Endodermal cell (in vitro differentiated cells): ENCODE measurements at places on chromosomes 16 and 17. TPM values are rescaled to one million over a fixed set of nuclear protein-coding genes. Genes with fewer than 3 reads are reported as not detected.

DNA sequence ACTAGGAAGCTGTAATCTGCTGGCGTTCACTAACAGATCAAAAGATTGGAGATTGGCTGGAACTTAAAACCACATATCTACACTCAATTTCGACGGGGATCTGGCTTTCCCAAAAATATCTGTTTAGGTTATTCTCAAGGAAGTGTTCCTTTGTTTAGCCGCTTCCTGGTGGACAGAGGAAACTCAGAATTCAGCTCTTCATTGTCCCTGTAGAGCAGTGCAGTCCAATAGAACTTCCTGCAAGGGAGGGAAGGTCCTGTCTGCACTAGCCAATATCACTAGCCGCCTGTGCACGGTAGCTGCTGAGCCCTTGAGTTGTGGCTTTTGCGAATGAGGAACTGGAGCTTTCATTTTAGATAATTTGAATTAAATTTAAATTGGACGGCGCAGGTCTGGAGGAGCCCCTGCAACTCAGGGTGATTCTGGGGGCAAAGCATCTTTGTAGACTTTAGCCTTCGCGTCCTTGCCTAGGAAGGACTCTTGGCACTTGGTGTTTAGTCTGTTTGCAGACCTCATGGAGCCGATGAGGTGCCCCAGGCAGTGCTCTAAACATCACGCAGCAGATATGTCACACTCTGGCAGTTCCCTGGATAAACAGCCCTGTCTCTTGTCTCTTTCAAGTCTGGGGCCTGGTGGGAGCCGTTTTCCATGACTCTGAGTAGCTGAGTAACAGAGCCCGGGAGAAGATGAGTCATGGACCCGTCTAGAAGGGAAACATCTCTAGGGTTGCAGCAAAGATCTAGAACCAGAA lies 122.2 kb downstream of the CCDC182 start:
- no peak for DNase-seq

- no peak for DNase-seq
These were observed 14.3 kb upstream of the PRKCB start for GRCh38 chr16:23821467-23821866.

CIBAR2 gene
- total RNA-seq = not detected in 2 replicates

RNPS1 gene
- 181 to 336 TPM (median 273 TPM) in 3 replicates for total RNA-seq

DPEP3 gene
- total RNA-seq = 2.9 and 3.6 TPM in 2 replicates

RAC3 gene
- total RNA-seq = 41.5 to 50.0 TPM (median 45.7 TPM) in 3 replicates

- no peak for DNase-seq
These were observed 387.6 kb upstream of the MAF start for GRCh38 chr16:79988089-79988488.

DNA sequence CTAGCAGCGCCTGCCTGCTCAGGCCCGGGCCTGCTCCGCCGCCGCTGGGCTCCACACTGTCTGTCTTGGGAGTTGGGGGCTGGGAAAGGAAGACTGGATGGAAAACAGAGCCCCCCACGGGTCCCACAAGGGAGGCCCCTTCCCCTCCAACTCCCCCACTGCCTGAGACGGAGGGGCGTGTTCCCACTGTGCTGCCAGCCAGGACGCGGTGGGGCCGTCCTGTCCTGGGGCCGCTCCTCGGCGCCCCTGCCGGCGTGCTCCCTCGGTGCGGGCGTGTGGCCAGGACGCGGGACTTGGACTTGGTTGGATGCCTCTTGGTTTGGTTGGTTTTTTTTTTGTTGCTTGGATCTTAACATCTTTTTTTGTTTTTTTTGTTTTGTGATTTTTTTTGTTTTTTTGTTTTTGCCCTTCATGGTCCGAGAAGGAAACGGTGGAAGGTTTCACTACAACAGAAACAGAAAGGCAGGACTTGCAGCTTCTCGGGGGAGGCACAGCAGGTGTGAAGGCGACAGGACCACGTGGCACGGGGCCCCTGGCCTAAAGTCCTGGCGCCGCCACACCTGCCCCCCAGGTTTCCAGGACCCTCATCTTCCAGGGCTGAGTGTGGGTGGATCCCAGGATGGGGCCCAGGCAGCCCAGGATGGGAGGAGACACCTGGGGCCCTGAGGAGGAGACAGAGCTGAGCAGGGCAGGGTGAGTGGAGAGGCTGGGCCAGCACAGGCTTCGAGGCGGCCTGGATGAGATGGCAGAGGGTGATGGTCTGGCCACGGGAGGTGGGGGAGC lies 16.0 kb downstream of the ENGASE start:
- peak; percentile 84 for DNase-seq

GRCh38 chr16:57735755-57736418 lies at the start of gene KATNB1:
Gene KATNB1, plus strand, starts transcription at chr16:57735770. Its CDS starts 1,474 bp downstream, at chr16:57737244.
- DNase-seq = no peak

DNA sequence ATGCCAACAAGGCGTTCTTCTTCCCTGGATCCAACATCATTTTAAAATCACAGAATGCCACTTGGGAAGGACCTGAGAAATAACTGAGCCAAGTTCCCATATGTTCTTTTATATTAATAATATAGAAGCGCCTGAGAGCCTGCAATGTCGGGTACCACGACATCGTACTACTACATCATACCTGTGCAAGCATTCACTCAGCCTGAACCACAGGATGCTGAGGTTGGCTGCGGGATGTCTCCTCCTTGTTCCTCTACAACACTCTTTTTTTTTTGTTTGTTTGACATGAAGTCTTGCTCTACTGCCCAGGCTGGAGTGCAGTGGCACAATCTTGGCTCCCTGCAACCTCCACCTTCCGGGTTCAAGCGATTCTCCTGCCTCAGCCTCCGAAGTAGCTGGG lies 2.1 kb upstream of the ATP2C2 start:
- DNase-seq = no peak

DNA sequence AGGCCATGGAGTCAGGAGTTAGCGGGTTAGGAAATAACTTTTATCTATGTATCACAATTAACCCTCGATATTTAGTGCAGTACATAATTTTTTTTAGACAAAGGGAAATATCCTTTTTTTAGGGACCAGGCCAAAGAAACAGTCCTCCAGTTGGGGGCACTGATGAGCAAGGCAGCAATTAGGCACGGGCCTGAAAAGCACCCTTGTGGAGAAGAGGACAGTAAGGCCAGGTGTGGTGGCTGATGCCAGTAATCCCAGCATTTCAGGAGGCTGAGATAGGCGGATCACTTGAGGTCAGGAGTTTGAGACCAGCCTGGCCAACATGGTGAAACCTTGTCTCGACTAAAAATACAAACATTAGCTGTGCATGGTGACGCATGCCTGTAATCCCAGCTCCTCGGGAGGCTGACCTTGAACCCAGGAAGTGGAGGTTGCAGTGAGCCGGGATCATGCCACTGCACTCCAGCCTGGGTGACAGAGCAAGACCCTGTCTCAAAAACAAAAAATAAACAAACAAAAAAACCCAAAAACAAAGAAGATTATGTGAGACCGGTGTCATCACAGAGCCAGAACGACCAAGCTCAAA lies 158.3 kb upstream of the NOL11 start:
- DNase-seq = peak; percentile 83

DNA sequence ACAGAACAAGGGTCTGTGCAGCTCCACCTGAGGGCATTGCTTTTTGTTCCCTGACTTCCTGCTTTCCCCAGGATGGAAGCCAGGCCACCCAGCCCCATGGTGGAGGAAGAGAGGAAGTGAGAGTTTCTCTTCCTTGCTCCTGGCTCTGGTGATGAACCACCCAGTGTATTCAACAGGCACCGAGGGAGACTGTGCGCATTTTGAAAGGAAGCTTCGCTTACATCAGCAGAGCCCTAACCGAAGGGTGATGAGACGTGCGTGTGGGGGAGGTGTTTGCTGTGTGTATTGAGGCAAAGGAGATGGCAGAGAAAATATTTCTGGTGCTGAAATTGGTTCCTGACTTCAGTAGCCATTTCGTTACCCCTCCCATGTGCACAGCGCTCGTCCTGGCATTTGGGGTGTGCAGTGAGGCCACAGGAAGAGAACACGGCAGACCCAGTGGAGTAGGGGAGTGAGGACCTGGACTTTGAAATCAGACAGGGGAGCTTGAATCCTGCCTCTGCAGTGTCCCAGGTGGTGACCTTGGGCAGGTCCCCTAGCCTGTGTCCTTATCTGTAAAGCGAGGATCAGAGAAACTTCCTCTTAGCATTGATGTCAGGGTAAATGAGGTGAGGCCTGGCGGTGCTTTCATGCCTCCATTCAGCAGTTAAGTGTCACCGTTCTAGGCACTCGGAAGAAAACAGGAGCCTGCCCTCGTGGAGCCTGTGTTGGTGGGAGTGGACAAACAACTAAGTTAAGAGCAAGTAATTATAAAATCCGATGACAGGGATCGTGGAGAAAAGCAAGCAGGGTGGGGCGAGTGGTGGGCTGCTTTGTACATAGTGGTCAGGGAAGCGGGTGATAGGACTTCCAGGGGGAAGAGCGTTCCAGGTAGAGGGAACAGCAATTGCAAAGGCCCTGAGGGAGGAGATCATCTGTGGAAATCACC lies 7.4 kb downstream of the CMIP start:
- peak; percentile 61 for DNase-seq

ADAMTS18 gene
- total RNA-seq = 10.1 and 12.4 TPM in 2 replicates

DNA sequence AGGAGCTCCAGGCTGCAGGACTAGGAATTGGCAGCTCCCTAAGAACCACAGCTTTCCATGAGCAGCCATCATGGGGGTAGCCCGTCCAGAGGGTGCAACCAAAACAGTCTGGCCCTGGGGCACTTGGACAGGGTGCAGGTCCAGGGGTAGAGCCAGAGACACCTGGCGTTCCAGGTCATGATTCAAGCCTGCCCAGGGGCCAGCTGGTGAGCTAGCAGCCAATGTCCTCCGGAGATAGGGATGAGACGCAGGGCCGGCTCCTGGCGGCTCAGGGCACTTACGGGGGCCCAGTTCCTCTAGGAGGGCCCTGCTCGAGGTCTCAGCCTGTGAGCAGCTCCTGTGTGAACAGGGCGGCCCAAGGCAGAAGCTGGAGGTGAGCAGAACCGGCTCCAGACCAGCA lies 22.1 kb downstream of the PIEZO1 start:
- no peak for DNase-seq

GRCh38 chr17:46742565-46743270 lies 75.8 kb downstream of the WNT3 start:
- DNase-seq = no peak

GRCh38 chr16:84136331-84137125 lies 8.4 kb downstream of the HSDL1 start:
- DNase-seq = no peak

DNA sequence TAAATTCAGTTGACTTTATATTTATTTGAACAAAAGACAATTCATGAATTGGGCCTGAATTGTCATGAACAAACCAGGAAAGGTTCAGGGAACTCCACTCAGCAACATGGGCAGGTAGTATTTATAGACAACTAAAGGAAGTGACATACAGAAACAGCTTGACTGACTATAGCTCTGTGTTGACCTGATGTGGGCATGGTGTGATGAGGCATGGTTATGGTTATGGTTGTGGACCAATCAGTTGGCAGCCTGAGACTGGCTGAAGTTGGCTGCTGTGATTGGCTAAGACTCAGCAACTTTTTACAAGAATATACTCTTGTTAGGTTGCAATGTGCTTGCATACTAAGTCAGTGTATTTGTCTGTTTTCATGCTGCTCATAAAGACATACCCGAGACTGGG lies 108.4 kb downstream of the HS3ST3B1 start:
- no peak for DNase-seq

AATK gene
- total RNA-seq = 3.3 to 7.4 TPM (median 3.9 TPM) in 3 replicates

DNA sequence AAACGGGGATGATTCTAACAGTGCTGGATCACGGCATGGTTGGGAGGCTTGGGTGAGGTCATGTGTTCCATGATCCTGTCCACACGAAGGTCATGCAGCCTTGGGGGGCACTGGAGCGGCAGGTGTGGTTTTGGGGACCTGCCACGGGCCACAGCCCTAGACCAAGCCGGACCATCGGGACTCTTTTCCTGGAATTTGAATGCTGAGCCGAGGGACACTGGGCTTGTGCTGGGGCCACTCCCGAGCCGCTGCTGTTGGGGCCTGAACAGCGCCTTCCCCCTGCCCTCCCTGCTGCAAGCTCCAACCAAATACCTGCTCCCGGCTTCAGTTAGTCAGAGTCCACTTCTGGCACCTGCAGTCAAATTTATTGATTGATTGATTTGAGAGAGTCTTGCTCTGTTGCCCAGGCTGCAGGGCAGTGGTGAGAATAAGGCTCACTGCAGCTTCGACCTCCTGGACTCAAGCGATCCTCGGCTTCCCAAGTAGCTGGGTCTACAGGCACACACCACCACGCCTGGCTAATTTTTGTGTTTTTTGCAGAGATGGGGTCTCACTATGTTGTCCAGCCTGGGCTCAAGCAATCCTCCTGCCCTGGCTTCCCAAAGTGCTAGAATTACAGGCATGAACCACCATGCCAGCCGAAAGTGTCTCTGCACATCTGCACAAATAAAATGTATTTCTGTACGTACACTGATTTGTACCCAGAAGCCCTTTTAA lies 37.2 kb upstream of the SLC38A10 start:
- no peak for DNase-seq

- peak; percentile 42 for DNase-seq
These were observed 217.4 kb downstream of the RPTOR start for GRCh38 chr17:80762076-80762475.

ZNF18 gene
- 16.3 to 19.3 TPM (median 17.4 TPM) in 3 replicates for total RNA-seq

DNA sequence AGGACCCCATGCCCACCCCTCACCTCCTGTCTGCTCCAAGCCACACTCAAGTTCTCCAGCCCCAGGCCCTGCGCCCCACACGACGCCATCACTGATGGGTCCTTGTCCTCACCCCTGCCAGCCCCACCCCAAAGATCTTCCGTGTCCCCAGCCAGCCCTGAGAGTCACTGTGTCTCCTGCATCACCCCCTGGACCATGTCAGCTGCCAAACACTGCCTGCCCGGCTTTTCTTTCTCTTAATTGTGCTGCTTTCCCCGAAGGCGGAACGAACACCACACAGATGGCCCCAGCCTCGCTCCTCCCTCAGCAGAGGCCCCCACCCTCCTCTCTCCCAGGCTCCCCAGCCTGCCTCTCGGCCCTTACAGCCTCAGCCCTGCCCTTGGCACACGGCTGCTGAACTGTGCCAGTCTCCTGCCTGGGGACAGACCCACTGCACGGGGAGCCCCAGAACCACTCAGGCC lies 4.8 kb upstream of the GAA start:
- no peak for DNase-seq

DNA sequence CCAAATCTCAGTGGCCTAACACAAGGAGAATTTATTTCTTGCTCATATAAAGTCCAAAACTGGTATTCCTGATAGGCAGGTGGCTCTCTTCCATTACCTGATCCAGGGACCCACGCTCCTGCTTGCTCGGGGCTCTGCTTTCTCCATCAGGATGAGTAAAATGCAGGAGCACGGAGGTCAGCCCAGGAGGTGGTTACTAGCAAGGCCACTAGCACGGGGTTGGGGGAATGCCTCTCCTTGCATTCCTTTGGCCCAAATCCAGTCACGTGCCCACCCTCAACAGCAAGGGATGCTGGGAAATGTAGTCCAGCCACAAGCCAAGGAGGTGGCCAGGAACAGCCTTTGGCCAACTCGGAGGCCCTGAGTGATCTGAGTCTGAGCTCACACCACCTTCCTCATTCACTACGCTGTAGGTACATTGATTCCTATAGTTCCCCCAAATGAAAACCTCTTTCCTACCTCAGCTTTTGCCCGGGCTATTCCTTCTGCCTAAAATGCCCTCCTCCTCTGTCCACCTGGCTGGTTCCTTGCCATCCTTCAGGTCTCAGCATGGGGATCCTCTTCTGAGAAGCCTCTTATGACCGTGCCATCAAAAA lies 38.3 kb upstream of the HAPSTR1 start:
- peak; percentile 97 for DNase-seq

DNA sequence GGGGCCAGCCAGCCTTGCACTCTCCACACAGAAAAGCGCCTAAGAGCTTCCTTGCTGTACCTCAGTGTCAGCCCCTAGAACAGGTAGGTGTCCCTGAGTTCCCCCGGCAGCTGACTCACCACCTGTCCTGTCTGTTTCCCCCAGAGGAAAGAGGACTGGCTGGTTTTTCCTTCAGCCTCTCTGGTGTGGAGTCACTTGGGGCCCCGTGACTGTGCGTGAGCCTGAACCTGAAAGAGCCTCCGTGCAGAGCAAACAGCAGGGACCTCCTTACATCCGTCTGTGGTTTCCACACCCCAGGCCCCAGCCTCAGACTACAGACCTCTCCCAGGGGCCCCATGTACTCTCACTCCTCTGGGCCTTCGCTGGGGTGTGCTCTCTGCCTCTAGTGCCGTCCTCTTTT lies 87.8 kb downstream of the GNAO1 start:
- DNase-seq = no peak
